ENCODE measurements at places on chromosomes 1 and 21.

DNA sequence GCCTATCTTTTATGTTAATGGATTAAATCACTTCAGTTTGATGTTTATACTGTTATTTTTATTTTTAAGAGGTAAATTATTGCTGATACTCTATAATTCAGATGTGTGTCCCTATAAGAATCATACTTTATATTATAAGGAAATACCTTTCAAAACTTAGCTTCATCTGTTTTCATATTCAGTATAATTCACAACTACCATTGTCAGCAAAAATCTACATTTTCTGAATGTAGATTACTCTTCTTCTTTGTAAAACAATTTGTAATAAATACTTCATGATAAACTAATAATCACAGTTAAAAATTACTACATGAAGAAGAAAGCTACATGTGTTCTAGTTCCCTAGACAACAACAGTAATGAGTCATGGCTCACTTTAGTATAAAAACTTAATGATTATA, 115.4 kb upstream of the SERTAD4 start:
- DNase-seq, result no peak

- DNase-seq, result no peak
Measured at GRCh38 chr1:48944811-48945210, 168.1 kb upstream of the BEND5 start.

DNA sequence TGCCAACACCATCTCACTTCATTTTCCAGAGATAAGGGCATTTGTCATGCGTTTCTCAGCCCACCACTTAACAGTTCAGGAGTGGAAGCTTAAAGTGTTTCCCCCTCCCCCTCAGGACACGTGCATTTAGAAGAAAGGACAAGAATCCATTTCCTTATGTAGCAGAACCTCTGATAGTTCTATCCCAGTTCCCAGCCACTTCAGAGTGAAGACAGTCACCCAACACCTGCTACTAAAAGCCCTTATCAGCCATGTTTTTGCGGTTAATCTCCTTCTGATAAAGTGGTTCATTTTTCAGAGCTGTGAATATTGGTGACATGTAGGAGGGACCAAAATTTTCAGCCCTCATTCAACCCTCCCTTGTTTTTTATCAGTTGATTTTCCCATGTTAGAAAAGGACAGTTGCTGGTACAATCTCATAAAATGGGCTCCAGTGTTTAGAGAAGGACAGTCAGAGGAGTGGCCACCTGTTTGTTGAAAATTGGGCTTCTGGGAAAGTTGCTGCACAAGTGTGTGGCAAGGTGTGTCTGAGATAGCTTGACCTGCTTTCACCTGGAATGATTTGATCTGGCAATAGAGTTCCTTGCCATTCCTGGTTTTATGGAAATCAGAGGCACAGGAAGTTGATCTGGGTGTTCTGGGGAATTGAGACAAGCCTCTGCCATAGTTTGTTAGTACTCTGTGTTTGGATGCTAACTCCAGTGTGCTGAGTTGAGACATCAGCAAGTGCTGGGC, 114.0 kb downstream of the PPP1R12B start:
- no peak for DNase-seq

DNA sequence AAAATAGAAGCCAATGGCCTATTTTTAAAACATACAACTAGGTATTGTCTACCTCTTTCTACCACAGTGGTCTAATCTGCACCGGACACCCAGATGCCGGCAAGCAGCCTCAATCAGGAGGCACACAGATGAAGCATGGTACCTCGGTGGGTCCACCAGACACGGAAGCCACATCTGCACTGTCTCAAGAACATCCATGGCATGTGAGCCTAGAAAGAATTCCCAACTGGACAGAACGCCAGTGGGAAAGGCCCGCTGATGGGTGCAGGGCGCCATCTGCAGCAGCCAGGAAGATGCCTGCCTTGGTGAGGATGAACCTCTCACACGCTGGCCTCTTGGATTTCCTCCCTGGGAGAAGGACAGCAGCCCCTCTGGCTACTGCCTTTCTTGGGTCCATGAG, 79.5 kb downstream of the MRPL37 start:
- no peak for DNase-seq

- no peak for DNase-seq
Measured at GRCh38 chr1:62870148-62870547, 86.2 kb downstream of the ATG4C start.

DNA sequence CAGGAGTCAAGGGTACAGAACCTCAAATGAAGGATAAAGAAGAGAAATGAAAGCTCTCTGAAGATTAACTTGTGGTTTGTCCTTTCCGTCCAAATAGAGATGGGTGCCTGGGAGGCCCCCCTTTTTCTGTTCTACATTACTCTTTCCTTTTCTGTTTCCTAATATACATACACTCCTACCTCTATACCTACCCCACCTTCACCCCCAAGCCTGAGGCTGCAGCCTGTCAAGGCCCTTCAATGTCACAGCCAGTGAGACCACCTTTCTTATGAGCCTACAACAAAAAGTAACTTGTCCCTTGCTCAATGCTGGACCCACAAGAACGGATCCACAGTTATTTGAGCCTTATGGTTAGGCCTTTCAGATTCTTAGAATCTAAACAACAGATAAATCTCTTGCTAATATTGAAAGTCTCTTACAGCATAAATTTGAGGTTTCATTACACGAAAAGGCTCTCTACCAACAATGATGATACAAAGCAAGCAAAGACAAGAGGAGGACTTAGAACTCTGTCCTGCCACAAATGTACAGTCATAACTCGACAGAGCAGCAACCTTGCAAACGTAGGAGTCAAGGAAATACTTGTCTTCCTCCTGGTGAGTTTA, 4.1 kb upstream of the TRAF3IP3 start:
- DNase-seq, result no peak

DNA sequence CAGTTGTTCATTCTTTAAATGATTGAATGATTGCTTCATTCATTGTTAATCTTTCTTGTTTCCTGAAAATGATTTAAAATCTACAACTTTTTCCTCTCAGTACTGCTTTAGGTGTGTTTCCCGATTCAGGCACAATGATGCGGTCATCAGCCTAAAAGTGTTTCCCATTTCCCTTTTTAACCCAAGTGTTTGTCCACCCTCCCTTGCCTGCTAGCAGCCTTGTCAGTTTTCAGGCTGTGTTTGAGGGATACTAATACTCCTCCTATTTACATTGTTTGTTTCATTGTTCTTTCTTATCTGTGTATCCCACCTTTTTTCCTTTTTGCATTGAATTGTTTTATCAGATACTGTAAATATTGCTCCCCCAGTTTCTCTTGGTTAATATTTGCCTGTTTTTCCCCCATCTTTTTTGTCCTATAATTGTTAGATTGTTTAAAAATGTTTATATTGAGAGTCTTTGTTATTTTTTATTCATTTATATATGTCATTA, 131.1 kb downstream of the KIAA0319L start:
- DNase-seq, result no peak

DNA sequence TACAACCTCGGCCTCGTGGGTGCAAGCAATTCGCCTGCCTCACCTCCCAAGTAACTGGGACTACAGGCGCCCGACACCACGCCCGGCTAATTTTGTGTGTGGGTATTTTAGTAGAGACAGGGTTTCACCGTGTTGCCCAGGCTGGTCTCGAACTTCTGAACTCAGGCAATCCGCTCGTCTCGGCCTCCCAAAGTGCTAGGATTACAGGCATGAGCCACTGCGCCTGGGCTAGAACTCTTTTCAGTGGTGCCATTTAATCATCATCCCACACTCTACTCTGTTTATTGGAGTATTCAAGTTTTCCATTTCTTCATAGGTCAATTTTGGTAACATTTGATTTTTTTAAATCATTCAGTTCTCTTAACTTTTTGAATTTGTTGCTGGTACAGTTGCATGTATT, 101.3 kb downstream of the DHRS3 start:
- DNase-seq, result no peak

DNA sequence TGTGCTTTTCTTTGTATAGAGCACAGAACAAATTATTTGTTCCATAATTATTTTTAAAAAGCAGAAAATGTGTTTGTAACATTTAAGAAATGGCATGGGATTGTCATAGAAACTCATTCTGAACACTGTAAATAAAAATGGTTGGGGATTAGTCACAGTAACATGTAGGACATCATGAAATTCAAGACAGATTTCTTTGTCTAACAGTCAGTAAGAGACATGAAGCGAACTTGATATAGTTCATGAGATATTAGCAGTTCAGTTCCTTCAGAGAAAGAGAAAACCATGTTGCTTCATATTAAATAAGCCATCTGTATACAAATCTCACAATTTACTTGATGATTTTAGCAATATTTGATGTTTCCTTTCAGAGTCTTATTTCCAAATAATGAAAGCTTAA, 19.7 kb downstream of the NFIA start:
- DNase-seq, result no peak

GRCh38 chr1:224528900-224529299, 87.2 kb upstream of the CNIH3 start:
- DNase-seq, result no peak

- no peak for DNase-seq
Measured at GRCh38 chr1:1291023-1291528, 10.8 kb downstream of the SCNN1D start.

DNA sequence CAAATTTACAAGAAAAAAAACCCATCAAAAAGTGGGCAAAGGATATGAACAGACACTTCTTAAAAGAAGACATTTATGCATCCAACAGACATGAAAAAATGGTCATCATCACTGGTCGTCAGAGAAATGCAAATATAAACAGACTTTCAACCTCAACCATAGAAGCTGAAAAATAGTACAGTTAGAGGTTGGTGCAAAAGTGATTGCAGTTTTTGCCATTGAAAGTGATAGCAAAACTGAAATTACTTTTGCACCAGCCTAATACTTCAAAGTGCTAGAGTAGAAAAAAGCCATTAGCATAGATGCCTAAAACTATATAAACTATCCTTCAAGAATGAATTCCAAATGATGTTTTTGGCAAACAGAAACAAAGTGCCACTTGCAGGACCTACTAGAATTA, 365.8 kb upstream of the DPYD start:
- DNase-seq, result no peak

DNA sequence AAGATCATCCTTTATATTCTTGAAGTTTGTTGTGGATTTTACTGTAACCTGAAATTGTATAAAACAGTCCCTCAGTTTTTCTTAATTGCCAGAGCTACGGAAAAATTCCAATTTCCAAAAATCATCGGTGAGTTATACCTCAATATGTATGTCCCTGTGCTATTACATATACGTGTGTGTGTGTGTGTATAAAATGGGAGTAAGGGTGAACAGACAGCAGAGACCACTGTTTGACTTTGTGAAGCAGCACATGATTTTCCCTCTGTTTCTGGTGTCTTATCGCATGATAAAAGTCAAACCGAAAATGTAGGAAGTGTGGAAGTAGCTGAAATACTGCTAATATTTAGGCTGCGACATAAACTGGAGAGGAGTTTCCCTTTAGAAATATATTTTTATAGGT, 1.2 kb downstream of the OR2T1 start:
- DNase-seq, result no peak

DNA sequence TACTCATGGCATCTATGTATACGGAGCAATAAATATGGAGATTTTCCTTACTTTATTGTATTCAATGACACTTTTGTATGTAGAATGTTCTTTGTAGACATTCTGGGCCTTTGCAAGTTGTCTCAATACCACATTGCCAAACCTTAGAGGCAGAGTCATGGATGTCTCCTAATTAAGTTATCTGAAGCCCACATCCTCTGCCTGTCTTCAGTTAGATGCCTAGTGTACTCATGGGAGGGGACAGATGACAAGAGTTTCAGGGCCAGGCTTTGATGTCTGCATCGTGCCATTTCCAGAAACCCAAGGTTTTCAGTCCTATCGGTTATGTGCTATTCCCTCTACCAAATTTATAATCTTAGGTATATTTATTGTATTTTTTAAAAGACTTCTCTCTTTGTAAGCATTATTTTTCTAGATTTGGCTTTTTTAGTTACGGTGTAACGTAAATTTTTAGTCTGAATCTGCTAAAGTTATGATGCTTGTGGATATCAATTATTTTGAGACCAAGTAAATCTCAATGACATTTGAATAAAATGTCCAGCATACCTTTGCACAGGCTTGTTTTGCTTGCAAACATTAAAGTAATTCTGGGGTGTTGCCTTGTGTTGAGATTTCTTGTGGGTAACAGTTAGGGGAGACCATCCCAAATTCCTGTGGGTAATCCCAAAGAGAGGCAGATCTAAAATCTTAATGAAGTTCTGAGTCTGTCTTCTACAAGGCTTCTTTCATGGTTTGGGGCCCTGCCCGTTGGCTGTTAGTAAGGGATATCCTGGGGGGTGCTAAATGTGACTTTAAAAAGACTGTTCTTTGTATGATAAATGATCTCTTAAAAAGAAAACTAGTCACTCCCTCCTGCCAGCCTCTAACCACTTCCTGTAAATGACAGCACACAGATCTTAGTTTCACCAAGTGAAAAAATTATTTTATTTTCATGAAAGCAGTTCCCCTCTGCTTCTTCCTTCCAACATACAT, 8.0 kb upstream of the MACF1 start:
- DNase-seq, result no peak

GRCh38 chr1:195768377-195768776, 839.9 kb downstream of the KCNT2 start:
- DNase-seq, result no peak

- DNase-seq, result no peak
Measured at GRCh38 chr1:57520743-57521515, 97.1 kb upstream of the DAB1 start.

- no peak for DNase-seq
Measured at GRCh38 chr1:226526801-226527595, 21.6 kb upstream of the STUM start.

DNA sequence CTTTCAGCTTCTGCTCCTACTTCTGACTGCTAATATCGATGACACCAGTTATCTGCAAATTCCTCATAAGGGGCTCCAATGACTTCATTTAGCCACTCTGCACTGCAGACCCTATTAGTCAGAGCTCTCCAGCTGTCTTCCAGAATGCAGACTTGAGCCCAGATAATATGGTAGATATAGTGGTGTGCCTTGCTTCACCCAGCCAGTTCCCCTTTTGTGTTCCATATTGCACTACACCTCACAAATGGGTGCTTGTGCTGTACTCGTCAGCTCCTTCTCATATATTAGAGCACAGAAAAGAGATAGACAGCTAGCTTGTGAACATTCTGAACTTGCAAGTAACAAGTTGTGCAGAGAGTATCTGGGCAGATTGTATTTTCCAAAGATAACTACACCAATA, 23.7 kb upstream of the COG2 start:
- DNase-seq, result no peak

GRCh38 chr1:178659789-178660208, 65.2 kb upstream of the RALGPS2 start:
- DNase-seq, result no peak

DNA sequence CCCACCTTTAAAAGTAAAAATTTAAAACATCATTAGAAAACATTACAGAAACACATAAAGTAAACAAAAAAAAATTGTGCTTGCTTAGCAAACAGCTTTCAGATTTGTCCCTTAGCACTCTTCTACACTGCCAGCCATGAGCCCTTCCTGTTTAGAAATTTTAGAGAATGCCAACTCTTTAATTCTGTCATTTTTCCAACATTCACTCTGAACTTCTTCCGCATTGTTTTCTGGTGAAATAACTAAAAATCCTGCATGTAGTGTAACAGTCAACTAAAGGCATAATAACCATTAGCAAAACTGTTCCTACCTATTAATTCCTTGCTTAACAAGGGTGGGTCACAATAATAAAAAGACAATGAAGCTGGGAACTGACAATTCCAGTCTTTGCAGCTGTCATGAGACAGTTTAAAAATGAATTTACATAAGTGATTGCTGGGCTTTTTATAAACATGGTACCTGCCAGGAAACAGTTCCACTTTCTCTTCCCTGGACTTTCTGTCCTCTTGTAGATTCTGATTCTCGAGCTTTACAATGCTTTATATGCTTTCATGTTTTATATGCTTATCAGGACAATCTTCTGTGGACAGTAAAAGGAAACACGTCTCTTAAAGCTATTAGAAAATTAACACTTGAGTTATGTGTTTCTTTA, 19.0 kb downstream of the GNG12 start:
- DNase-seq, result no peak
